ENCODE measurements at places on chromosomes 16 and 17.

GRCh38 chr16:89623511-89624261 lies 10.2 kb downstream of the DPEP1 start:
- no peak for DNase-seq

DNA sequence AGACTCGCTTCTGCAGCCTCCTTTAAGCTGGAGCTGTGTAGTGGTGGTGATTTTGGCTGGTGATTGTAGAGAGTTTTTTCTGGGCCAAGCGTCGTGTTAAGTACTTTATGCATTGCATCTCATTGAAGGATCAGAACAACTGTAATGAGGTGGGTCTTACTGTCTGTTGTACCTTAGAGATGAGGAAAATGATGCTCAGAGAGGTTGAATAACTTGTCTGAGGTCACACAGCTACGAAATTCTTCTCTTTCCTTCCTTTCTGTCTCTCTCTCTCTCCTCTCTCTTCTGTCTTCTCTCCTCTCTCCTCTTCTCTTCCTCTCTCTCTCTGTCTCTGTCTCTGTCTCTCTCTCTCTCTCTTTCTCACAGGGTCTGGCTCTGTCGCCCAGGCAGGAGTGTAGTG lies 82.8 kb downstream of the CNGB1 start:
- no peak for DNase-seq

DNA sequence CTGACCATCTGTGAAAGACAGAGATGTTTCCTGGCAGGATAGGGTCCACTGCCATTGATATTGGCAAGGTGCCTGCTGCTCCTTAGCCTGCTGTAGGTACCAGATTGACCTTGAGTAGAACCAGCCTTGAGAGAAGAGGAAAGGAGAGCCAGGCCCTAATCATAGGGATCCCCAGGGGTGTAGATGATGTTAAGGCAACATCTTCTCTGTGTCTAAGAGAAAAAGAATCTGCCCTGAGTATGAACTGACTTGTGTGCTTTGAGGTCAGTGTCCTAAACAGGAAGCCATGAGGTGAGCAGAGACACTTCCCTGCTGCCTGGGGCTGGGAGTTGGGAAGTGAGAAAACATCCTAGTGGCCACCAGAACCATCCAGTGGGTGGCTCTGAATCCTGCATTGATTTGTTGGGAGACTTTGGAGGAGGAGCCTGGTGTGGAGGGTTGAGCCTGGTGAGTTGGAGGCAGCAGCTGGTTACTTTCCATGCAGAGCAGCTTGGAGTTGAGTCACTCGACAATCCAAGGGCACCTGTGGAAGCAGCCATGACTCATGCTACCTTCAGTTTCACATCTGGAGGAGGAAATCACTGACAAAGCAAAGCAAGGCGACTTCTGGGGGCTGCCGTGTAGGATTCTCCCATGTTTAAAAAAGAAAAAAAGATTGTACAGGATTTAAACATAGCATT lies 47.8 kb downstream of the BMERB1 start:
- peak; percentile 83 for DNase-seq

- DNase-seq, result no peak
Measured at GRCh38 chr17:27239046-27239445, 54.9 kb upstream of the WSB1 start.

DNA sequence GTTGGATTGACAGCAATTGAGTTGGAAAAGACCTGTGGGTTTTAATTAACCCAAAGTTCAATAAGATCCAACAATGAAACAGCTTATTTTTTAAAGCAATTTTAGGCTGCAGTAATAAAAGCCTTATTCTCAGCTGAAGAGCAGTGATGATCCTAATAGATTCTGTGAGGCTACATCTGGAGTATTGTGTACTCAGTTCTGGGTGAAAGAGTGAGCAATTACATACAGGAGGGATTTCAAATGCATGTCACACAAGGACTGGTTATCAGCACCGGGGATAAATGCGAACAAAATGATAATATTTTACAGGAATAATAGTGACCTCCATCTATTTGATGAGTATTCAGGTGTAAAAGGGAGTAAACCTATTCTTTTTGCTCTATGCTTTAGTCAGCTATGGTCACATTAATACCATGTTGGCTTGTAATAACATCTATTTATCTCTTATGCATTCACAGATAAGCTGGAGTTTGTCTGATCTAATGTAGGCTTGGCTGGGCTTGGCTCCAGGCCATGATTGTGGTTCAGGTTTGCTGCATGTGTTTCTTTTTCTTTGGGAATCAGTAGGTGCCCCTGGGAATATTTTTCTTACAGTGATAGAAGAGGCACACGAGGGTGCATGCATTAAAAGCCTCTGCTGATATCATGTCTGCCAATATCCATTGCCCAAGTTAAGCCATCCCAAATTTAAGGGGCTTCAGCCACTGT lies 22.2 kb upstream of the TOX3 start:
- no peak for DNase-seq

GRCh38 chr17:80782536-80783427 lies 208.9 kb upstream of the CHMP6 start:
- DNase-seq, result no peak

GRCh38 chr16:57937861-57938260 lies 33.1 kb downstream of the CNGB1 start:
- DNase-seq, result no peak

DNA sequence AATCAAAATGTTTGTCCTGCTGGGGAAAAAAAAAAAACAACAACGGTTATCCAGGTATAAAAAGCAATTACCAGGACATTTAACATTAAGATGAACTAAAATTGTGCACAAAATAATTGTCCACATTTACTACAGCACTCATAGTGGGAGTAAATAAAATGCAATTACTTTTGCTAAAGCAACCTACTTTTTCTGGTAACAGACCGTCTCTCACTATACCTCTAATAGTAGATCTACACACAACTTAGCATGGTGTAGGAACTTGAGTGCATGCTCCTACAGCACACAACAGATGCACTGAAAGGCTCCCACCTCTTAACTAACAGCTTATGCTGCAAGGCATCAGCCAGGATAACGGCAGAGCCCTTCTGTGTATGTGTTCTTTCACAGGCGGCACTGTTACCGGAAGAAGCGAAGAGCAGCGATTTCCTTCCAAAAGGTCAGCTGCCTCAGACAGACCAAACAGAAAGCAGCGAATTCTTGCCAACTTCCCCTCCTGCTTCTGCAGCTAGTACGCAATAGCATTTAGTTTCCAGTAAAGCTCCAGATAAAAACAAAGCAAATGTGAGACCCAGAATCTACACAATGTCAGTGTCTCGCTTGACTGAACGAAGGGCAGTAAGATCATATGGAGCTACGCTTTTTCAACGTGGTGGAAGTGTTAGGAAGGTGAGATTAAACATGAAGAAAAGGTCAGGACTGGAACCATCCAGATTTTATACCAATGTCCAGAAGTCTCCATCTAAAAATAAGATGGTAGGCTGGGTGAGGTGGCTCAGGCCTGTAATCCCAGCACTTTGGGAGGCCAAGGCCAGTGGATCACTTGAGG lies 27.6 kb downstream of the STAT5B start:
- DNase-seq, result no peak

GRCh38 chr16:78294538-78295225 lies 195.2 kb downstream of the WWOX start:
- DNase-seq, result no peak

- DNase-seq, result no peak
Measured at GRCh38 chr16:2883458-2883908, 468 bp downstream of the FLYWCH2 start.

- DNase-seq, result no peak
Measured at GRCh38 chr17:63262751-63263476, 183.2 kb downstream of the CYB561 start.

DNA sequence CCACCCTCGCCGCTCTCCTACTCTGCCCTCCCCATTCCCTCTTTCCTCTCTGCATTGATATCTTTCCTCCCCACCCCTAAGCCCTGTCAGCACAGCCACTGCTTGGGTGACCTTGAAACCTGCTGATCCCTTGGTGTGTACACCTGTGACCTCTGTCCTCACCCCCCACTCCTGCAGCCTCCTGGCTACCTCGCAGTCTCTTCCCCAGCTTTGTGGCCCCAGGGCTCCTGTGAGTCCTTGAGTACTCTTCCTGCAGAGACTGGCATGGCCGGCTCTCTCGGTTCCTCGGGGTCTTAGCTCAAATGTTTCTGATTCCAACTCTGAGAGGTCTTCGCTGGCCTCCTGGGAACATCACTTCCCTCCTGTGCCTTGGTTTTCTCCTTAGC lies 31.7 kb downstream of the ADCY7 start:
- DNase-seq, result no peak

- DNase-seq, result no peak
Measured at GRCh38 chr16:72921620-72922019, 126.3 kb downstream of the ZFHX3 start.

DNA sequence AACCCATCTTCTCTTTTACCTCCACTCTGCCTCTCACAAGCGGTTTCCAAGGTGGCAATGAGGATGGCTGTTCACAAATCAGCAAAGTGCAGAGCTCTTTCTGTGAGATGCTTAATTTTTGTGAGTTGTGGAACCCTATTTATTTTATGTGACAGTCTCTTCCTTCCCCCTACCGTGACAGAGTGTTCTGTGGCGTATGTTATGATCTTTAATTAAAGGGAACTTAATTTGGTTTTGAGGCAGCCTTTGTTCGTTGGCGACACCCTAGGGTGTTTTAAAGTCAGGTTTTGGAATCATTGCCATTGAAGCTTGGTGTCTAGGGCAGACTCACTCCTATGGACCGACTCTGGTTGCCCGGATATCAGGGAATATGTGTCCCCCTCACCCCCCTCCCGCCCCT lies 83.3 kb upstream of the IRX3 start:
- no peak for DNase-seq

DNA sequence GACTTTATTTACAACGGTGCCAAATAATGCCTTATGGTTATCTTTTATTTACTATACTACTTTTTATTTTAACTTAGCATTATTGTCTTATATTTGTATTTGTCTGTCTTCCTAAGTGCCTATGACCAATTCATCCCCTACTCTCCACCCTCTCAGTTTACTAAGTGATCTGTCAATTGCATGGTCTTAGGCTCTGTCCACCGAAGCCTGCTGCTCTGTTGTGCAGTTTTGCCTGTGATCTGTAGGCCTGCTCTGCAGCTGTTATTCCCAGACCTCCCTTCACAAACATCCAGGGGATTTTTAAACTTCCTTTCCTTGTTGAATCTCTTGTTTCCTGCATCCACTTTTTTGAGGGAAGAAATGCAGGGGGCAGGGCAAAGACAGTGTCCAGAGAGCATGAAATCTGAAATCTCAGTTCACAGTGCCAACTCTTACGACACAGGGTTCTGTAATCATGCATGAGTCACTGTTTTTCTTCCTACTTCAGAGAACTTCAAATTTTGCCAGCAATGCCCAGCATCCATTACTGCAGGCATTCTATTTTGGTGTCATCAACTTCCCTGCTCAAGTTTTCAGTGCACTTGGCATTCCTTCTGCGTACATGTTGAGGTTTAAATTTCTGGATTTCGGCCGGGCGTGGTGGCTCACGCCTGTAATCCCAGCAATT lies 11.4 kb downstream of the SLFN5 start:
- DNase-seq, result no peak

- no peak for DNase-seq
Measured at GRCh38 chr16:85970738-85971137, 71.8 kb downstream of the IRF8 start.

GRCh38 chr17:17462048-17462824 lies 14.6 kb upstream of the MED9 start:
- no peak for DNase-seq
